ENCODE measurements at places on chromosomes 2 and 18. TPM values are rescaled to one million over a fixed set of nuclear protein-coding genes. Genes with fewer than 3 reads are reported as not detected.

The PDCD1 gene
- polyA plus RNA-seq: 0.49 TPM

The NETO1 gene
- polyA plus RNA-seq: not detected

The GALNT14 gene
- polyA plus RNA-seq: 90.3 TPM

The CABLES1 gene
- 7.6 TPM for polyA plus RNA-seq

The CRYGA gene
- polyA plus RNA-seq: not detected

The SNED1 gene
- 3.0 TPM for polyA plus RNA-seq

The REG3G gene
- polyA plus RNA-seq: 19.4 TPM

The LGALSL gene
- 16.2 TPM for polyA plus RNA-seq

The TNP1 gene
- not detected for polyA plus RNA-seq

The RPRM gene
- polyA plus RNA-seq: 1.3 TPM

The RNU2-63P gene
- polyA plus RNA-seq: not detected

The KIAA2012 gene
- polyA plus RNA-seq: not detected

The NEU4 gene
- 2.8 TPM for polyA plus RNA-seq

The IL1A gene
- polyA plus RNA-seq: not detected

The ANKRD29 gene
- polyA plus RNA-seq: 5.2 TPM

DNA sequence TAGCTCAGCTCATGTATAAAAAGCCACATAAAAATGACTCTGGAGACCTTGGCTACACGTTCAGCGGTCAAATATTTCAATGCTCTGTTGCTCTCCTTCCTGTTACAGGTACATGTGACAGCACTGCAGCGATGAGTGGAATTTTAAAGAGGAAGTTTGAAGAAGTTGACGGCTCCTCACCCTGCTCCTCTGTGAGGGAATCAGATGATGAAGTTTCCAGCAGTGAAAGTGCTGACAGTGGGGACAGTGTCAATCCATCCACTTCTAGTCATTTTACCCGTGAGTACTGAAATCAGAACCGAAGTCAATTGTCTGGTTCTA lies 125.4 kb downstream of the CSRNP3 start:
- peak; percentile 41 for DNase-seq

DNA sequence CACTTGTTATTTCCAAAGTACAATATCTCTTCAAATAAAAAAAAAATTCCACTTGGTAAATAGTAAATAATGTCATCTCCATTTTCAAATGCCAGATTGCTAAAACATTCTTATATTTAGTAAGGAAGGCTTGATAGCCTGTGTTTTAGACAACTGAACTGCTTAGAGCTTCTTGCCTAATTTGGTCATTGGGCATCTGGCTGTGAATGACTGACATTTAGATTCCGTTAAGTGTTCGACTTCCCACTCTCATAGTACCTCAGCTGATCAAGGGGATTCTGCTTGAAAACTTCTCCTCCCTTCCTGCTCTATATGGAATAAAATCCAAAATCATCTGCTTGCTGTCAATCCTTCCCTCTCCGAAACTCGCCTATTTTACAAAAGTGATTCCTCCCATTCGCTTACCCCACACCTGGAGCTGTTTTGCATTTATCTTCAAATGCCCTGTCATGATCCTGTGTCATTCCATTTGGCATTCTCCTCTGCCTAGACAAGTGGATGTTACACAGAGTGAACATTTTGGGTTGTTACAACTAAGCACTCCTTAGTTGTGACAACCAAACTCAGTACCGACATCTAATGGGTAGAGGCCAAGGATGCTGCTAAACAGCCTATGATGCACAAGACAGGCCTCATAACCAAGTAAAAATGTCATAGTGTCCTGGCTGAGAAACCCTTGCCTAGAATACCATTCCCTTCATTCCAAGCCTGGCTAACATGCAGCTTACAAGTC lies 181.0 kb downstream of the CDH2 start:
- no peak for DNase-seq

DNA sequence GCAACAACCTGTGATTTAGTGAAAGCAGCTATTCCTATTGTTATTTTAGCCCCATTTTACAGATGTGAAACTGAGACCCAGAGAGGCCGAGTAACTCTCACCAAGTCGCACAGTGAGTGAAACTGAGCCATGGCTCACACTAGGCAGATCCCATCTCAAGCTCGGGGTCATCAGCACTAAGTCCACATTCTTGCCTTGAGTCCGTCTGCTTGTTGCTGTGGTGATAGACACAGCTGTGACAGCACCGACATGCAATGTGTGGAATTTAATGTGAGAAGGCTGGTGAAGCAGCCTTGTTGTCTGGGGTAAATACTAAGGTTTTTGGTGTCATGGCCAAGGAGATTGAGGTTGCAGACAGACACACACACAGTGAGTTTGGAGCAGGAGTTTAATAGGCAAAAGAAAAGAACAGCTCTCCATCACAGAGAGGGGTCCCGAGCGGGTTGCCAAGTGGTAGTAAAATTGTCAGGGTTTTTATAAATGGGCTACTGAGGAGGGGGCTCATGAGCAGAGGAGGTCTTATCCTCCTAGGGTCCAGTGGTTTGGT lies 40.2 kb upstream of the GMCL1 start:
- DNase-seq: peak; percentile 93

DNA sequence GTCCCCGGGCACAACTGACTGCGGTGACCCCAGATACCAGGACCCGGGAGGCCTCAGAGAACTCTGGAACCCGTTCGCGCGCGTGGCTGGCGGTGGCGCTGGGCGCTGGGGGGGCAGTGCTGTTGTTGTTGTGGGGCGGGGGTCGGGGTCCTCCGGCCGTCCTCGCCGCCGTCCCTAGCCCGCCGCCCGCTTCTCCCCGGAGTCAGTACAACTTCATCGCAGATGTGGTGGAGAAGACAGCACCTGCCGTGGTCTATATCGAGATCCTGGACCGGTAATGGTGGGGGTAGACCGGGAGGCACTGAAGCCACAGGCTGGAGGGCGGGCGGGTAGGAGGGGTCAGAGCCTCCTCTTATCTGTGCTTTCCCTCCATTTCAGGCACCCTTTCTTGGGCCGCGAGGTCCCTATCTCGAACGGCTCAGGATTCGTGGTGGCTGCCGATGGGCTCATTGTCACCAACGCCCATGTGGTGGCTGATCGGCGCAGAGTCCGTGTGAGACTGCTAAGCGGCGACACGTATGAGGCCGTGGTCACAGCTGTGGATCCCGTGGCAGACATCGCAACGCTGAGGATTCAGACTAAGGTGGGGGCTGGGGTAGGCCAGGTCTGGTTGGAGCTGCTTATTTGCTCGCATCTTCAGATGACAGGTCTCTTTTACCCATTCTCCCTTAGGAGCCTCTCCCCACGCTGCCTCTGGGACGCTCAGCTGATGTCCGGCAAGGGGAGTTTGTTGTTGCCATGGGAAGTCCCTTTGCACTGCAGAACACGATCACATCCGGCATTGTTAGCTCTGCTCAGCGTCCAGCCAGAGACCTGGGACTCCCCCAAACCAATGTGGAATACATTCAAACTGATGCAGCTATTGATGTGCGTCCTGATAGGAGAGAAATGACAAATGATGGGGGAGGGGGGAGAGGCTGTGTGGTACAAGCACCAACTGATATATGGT lies 780 bp downstream of the HTRA2 start:
- DNase-seq: peak; percentile 59

GRCh38 chr18:41145516-41145915 lies 809.5 kb upstream of the PIK3C3 start:
- no peak for DNase-seq

- DNase-seq: peak; percentile 9
These were observed 2.6 kb downstream of the RAMP1 start for GRCh38 chr2:237861875-237862527.

DNA sequence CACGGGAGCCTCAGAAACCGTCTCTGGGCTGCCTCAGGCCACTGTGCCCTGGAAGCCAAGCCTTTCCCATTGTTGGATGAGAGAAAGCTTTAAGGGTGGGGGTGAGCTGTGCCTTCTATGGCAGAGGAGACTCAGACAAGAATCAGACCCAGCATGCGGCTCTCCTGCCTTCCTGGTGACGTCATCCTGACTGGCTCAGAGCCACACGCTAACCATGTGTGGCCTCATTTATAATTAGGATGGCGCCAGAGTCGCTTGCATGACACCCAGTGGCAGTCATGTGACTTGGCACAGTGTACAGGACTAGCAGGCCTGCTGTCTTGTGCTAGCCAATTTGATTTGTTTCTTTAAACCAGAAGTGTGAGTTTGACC lies 99.1 kb downstream of the SH3BP4 start:
- peak; percentile 97 for DNase-seq

DNA sequence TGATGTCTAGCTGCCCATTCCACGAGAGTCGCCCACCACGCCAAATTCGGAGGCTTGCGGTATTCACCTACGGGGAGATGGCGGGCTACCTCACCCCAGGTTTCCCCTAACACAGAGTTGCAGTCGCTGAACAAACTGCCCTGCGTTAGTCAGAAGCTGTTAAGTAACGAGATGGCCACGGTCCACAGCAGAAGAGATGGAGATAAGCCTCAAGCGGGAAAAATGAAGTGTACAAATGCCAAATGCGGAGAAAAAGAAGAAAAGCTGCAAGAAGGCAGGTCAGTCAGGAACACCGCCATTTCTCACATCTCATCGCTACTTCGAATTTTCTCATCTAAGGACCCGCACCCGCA lies 425 bp downstream of the ASB3 start:
- peak; percentile 66 for DNase-seq

GRCh38 chr2:1754046-1754445 lies 9.7 kb upstream of the PXDN start:
- no peak for DNase-seq

GRCh38 chr2:79935771-79936657 lies 368.5 kb downstream of the LRRTM1 start:
- no peak for DNase-seq

DNA sequence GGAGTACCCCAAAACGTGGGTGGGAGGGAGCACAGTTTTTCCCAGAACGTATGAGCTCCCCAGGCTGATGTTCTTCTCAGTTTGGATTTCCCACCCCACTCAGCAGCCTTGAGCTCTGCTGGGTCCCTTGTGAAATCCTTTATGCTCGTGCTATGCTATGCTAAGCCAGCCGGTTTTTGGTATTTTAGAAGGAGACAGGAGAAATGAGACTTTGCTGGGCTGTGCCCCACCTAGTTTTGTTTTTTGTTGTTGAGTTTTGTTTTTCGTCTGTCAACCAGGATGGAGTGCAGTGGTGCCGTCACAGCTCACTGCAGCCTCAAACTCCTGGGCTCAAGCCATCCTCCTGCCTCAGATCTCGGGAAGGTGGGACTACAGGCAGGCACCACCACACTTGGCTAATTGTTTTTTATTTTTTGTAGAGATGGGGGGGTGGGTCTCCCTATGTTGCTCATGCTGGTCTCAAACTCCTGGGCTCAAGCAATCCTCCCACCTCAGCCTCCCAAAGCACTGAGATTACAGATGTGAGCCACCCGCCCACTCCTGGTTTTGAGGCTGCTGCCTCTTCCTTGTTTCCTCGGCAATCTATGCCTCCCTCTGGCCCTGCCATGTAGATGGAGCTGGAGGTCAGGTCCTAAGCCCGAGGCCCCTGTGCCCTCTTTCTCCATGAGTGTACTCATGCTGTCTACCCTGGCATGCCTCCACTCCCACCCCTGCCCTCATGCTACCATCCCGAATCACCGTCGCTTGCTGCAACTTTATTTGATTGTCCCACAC lies 17.5 kb upstream of the MGAT4A start:
- DNase-seq: no peak

DNA sequence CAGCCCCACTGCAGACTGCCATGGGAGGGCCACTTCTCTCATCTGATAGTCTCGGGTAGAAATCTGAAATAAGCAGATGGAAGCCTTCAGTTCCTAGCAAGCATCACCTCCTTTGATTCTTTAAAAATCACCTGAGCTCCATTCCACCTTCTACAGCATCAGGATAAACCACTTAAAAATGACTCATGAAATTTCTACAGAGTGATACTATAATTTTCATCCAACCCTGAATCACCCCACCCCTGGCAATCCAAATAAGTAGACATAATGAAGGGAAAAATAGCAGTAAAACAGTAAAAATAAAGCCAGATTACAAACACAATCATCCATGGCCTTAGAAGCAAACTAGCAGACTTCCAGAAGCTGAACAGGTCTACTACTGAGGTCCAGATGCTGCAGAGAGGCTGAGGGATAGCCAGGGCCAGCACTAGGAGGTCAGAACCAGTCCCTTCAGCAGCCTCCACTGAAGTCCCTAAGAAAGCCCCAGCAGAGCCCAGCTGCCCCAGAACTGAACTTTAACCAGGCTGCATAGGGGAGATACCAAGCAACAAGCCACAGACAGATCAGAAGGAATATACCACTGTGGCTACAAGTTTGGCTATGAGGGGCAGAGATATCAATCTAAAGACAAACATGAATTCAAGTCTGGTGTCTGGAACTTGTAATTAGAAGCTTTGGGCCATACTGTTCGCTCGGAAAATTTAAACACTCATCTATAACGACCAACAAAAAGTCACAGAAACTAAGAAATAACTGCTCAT lies 54.7 kb upstream of the RNU4ATAC start:
- no peak for DNase-seq

- no peak for DNase-seq
These were observed 86.1 kb upstream of the ITPRID2 start for GRCh38 chr2:181805228-181806038.

- no peak for DNase-seq
These were observed 118.0 kb downstream of the KCNE4 start for GRCh38 chr2:223169830-223170605.

GRCh38 chr2:188189356-188189755 lies 102.3 kb upstream of the GULP1 start:
- no peak for DNase-seq

DNA sequence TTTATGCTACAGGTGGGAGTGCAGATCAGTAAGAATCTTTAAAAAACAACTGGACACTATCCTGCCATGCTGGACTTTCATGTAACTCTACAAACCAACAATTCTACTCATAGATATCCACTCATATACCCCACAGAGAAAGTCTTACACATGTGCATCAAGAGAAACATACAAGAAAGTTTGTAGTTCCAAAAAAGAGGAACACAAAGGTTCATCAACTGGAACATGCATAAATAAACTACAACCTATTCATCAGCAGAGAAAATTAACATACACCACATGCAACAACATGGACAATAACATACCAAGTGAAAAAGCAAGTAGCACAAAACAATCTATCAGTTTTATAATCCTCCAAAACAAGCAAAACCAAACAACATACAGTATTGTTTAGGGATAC lies 17.0 kb downstream of the TCF4 start:
- no peak for DNase-seq

DNA sequence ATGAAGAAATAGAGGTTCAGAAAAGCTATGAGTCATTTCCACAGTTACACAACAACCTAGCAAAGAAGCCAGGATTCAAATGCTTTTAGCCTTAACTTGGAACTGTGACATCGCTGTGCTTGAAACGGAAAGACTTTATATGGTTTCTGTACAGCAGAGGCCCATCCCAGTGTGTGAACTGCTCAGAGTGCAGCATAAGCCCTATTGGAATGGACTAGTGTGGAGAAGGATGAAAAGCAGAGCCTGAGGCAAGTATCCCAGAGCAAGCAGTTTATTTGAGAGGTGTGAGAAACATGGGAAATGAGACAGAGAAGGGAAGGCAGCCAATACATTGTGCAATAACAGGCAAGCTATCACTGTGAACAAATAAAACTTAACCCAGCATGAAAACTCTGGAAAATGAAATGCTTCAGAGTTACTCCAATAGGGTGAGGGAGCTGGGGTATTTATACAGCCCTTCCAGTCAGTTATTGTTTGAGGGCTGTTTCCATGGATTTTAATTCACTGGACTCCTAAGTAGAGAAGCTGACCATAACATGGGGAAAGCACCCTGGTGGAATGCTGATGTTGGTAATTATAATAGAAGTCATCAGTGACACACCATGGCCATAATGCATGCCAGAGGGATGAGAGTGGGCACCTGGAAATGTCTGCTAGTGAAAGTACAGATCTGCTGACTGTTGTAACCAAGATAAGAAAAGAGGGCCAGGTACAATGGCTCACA lies 254.0 kb upstream of the POU3F3 start:
- DNase-seq: no peak

GRCh38 chr2:172489681-172490080 lies 62.3 kb downstream of the ITGA6 start:
- no peak for DNase-seq

GRCh38 chr2:171688129-171688465 lies 828 bp downstream of the DYNC1I2 start:
- peak; percentile 53 for DNase-seq

Measured in kidney (tissue), 22 donors.